ENCODE measurements at places on chromosomes 6 and 20. TPM values are rescaled to one million over a fixed set of nuclear protein-coding genes. Genes with fewer than 3 reads are reported as not detected.

Gene HSPA12B
- total RNA-seq, result 3.4 TPM

Gene CRISP2
- total RNA-seq, result not detected

Gene MICB
- total RNA-seq, result 0.67 TPM

Gene OR2J2
- not detected for total RNA-seq

Gene SMIM13
- 16.0 TPM for total RNA-seq

- peak; percentile 89 for DNase-seq
Measured at GRCh38 chr20:63553251-63553932, 567 bp upstream of the FNDC11 start.

- DNase-seq, result no peak
Measured at GRCh38 chr6:18632670-18633410, 245.7 kb downstream of the RNF144B start.

DNA sequence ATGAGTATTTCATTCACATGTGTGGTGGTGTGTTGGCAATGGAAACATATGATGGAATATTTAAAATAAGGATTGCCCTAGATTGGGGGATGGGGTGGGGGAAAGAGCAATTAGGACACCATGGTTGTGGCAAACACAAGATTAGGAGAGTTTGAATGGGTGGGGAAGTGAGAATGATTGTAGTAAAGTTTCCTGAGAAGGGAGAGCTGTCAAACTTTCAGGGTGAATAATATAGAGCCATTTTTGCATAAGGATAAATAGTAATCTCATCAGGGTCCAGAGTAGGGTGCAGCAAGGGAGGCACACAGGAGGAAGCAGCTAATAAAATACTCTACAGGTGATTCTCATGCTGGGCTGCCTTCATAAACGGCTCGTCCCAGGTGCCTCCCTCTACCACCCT lies 294.9 kb upstream of the MARCKS start:
- no peak for DNase-seq

DNA sequence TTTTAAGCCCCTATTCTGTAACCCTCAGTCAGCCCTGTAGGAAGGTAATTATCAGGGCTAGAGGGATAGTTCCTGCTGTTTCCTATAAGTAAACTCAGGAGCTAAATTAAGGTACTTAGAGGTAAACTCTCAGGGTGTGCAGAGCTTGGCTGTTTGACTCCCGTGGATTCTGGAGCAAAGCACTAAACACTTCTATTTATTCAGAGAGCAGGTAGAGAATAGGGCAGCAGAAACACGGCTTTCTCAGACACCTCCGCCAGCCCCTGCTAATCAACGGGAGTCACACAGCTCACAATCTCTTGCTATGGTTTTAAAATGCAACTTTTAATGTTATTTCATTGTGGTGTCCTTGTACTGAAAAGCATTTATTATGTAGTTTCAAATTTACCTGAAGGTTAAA lies 21.8 kb downstream of the PRKN start:
- no peak for DNase-seq
